ENCODE measurements at places on chromosomes 5 and 9.

DNA sequence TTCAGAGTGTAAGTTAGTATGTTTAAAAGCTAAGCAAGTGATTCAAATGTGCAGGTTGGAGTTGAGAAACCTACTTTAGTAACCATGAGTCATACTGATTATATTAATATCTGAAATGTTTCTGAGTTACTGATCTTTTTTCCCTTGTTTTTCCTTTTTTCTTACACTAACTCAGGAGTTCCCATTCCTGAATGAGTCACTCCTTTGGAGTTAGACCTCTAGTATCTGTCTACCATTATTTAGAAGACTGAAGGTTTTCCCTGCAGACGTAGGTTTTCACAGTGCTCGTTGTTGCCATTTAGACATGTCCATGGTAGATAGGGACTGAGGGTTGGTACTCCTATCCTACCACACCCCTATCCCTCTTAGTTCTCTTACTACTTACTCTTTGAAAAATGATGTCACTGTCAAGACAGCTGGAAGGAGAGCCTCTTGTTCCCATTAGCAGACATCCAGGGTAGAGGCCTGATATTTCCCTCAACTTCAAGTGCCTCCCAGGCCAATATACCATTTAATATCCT lies 20.2 kb downstream of the OCLN start:
- no peaks in the 10 kb centered on the region for H3K4me1 ChIP-seq
- H3K4me3 ChIP-seq: no peak overlapping the region
- H3K27ac ChIP-seq: no peak overlapping the region

DNA sequence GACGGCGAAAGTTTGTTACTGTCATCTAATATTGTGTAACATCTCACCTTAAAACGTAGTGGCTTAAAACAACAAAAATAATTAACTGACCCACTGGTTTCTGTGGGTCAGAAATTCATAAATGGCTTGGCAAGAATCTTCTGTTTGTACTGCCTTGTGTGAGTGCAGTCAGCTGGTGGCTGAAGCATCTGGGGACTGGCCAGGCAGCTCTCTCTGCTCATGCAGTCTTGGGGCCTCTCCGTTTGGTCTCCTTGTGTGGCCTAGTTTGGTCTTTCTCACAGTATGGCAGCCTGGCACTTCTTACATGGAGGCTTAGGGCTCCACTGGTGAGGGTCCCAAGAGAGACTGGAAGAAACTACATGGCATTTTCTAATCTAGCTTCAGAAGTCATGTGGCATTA lies 49.0 kb upstream of the CTXN3 start:
- no peak overlapping the region for H3K4me3 ChIP-seq
- no peak overlapping the region for H3K27ac ChIP-seq
- no peaks in the 10 kb centered on the region for H3K36me3 ChIP-seq
- H3K27me3 ChIP-seq: peaks cover 9% of the 10 kb centered on the region
- no peak for DNase-seq

DNA sequence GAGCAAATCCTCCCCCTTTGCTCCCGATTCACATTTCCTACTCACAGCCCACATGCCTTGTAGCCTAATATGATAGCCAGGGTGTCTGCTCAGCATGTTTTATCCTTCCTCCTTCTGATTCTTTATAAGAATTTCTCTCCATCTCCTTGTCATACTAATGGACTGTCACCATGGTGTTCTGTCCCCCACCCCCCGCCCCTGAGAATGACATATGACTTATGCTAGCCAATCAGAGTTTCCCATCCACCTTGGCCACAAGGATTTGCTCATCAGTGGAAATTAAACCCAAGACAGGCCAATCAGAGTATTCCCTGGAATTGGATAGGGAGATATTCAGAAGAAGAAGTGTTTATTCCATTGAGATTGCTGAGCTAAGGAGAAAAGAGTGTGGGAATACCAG lies 16.0 kb downstream of the ABLIM3 start:
- H3K27ac ChIP-seq: no peak overlapping the region
- H3K4me1 ChIP-seq: no peaks in the 10 kb centered on the region
- no peak for DNase-seq
- H3K4me3 ChIP-seq: no peak overlapping the region

- H3K36me3 ChIP-seq: peaks cover 4% of the 10 kb centered on the region
- H3K4me1 ChIP-seq: peaks cover 31% of the 10 kb centered on the region
- H3K27ac ChIP-seq: no peak overlapping the region
Measured at GRCh38 chr5:81014348-81014747, 54.2 kb downstream of the RASGRF2 start.
